ENCODE measurements at places on chromosomes 11 and 22. TPM values are rescaled to one million over a fixed set of nuclear protein-coding genes. Genes with fewer than 3 reads are reported as not detected.

GRCh38 chr11:23021287-23021863 lies 161.1 kb upstream of the CCDC179 start:
- DNase-seq: peak; percentile 10
- no peaks in the 10 kb centered on the region for H3K27me3 ChIP-seq
- no peaks in the 10 kb centered on the region for H3K36me3 ChIP-seq
- H3K27ac ChIP-seq: no peak overlapping the region

GRCh38 chr22:46273432-46274148 lies 5.8 kb downstream of the TTC38 start:
- peaks cover 44% of the 10 kb centered on the region for H3K4me1 ChIP-seq
- no peak overlapping the region for H3K27ac ChIP-seq
- H3K4me3 ChIP-seq: no peak overlapping the region
- DNase-seq: no peak

DNA sequence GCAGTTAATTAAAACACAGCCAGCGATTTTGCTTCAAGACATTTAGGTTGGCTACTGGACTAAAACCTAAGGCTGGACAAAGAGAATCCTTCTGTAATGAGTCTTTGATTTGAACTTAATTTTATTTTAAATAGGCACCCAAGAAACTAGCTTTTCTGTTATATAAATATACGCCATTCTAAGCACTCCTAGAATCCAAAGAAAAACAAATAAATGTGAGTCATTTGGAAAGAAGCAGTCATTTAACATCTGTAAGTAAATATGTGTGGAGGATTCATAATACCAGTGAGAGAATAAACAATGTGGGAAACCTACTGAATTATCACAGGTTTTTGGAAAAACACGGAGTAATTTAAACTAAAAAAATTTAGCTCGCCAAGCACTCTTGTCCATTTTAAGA lies 1.2 kb upstream of the TECTA start:
- H3K4me3 ChIP-seq: no peak overlapping the region
- H3K36me3 ChIP-seq: no peaks in the 10 kb centered on the region
- no peak for DNase-seq
- no peak overlapping the region for H3K27ac ChIP-seq

DNA sequence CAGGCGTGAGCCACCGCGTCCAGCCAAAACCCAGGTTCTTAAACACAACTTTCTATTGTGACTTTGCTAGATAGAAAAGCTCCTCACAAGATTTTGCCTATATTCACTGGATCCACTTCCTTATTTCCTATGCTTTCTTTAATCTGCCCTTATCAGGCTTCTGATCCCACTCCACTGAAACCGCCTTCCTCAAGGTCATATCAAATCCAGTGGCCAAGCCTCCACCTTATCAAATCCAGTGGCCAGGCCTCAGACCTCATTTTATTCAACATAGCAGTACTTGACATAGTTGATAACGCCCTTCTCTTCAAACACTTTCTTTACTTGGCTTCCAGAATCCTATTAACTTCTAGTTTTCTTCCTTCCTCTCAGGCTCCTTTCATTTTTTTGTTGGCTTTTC lies 29.5 kb downstream of the DIXDC1 start:
- no peaks in the 10 kb centered on the region for H3K27me3 ChIP-seq
- DNase-seq: no peak
- no peaks in the 10 kb centered on the region for H3K36me3 ChIP-seq
- no peak overlapping the region for H3K4me3 ChIP-seq
- no peaks in the 10 kb centered on the region for H3K4me1 ChIP-seq
- H3K27ac ChIP-seq: no peak overlapping the region

- H3K27ac ChIP-seq: no peak overlapping the region
- no peak for DNase-seq
- no peak overlapping the region for H3K4me3 ChIP-seq
- H3K27me3 ChIP-seq: no peaks in the 10 kb centered on the region
- no peaks in the 10 kb centered on the region for H3K36me3 ChIP-seq
Measured at GRCh38 chr11:103453126-103453525, 343.9 kb downstream of the DYNC2H1 start.

- H3K27me3 ChIP-seq: no peaks in the 10 kb centered on the region
- H3K4me3 ChIP-seq: no peak overlapping the region
- no peak for DNase-seq
Measured at GRCh38 chr11:76550781-76551180, 106.0 kb downstream of the EMSY start.

DNA sequence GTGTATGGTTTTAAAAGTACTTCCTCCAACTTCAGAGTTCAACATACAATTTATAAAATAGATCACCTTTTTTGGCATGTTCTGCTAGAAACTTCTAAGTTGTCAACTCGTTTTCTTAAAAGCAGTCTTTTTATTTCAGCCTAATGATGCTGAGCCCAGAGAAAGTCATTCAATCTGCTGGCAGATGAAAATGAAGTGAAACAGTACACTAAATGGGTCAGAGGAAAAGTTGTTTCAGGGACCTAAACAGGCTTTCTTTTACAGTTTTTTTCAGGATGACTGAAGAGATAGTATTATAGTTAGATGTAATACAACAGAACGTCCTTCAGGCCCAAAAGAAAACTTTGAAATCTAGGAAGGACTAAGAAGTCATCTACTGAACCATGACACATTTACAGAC lies 842.7 kb upstream of the CCDC90B start:
- no peaks in the 10 kb centered on the region for H3K36me3 ChIP-seq
- H3K27me3 ChIP-seq: no peaks in the 10 kb centered on the region
- H3K4me1 ChIP-seq: no peaks in the 10 kb centered on the region
- H3K4me3 ChIP-seq: no peak overlapping the region
- no peak for DNase-seq

- no peak overlapping the region for H3K4me3 ChIP-seq
- no peak overlapping the region for H3K27ac ChIP-seq
- DNase-seq: no peak
- no peaks in the 10 kb centered on the region for H3K4me1 ChIP-seq
- H3K27me3 ChIP-seq: peaks cover 7% of the 10 kb centered on the region
- no peaks in the 10 kb centered on the region for H3K36me3 ChIP-seq
Measured at GRCh38 chr22:29004647-29005371, 56.8 kb downstream of the C22orf31 start.

DNA sequence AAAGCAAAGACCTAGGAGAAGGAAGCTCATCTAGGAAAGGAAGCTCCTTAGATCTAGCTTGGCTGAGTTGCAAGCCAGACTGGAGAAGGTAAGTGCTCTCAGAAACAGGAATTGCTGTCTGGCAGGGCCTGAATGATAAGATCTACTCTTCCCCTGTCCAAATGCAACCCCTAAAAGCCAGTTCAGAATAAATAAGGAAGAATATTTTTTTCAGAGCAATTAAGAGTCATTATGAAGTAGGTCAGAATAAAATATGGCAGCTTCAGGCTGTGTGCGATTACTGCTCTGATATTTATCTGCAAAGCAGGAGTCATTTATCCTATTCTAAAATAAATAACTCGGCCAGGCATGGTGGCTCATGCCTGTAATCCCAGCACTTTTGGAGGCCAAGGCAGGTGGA lies 82.1 kb downstream of the PIWIL4 start:
- no peak overlapping the region for H3K27ac ChIP-seq
- no peak for DNase-seq
- H3K36me3 ChIP-seq: no peaks in the 10 kb centered on the region
- no peak overlapping the region for H3K4me3 ChIP-seq

- H3K4me1 ChIP-seq: no peaks in the 10 kb centered on the region
- H3K36me3 ChIP-seq: no peaks in the 10 kb centered on the region
- H3K4me3 ChIP-seq: no peak overlapping the region
- DNase-seq: no peak
Measured at GRCh38 chr11:107998761-107999160, 9.9 kb upstream of the CUL5 start.

- no peak for DNase-seq
- H3K4me3 ChIP-seq: no peak overlapping the region
- H3K36me3 ChIP-seq: peaks cover 7% of the 10 kb centered on the region
Measured at GRCh38 chr11:77705876-77706579, 68.4 kb upstream of the CLNS1A start.

GRCh38 chr11:68878022-68878421 lies 25.6 kb downstream of the MRPL21 start:
- H3K4me3 ChIP-seq: no peak overlapping the region
- no peaks in the 10 kb centered on the region for H3K36me3 ChIP-seq
- no peaks in the 10 kb centered on the region for H3K4me1 ChIP-seq
- H3K27me3 ChIP-seq: no peaks in the 10 kb centered on the region

- DNase-seq: peak; percentile 61
- H3K4me3 ChIP-seq: no peak overlapping the region
- no peaks in the 10 kb centered on the region for H3K36me3 ChIP-seq
- no peak overlapping the region for H3K27ac ChIP-seq
Measured at GRCh38 chr11:1628506-1629325, 859 bp upstream of the KRTAP5-5 start.

DNA sequence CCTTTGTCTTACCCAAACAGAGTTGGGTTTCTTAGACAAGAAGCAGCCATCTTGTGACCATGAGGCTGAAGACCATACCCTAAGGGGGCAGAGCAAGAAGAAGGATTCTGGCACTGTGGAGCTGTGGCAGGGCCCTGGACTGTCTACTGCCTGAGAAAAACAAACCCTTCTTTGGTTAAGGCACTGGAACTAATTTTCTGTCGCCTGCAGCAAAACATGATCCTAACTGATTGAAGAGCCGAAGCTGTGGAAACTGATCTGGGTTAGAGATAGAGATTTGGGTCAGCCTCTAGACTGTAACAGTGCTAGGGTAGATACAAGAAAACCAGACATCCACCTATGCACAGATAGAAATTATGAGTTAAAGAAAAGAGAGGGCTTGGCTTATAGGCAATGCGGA lies 11.3 kb upstream of the ACER3 start:
- no peaks in the 10 kb centered on the region for H3K36me3 ChIP-seq
- H3K27ac ChIP-seq: no peak overlapping the region

DNA sequence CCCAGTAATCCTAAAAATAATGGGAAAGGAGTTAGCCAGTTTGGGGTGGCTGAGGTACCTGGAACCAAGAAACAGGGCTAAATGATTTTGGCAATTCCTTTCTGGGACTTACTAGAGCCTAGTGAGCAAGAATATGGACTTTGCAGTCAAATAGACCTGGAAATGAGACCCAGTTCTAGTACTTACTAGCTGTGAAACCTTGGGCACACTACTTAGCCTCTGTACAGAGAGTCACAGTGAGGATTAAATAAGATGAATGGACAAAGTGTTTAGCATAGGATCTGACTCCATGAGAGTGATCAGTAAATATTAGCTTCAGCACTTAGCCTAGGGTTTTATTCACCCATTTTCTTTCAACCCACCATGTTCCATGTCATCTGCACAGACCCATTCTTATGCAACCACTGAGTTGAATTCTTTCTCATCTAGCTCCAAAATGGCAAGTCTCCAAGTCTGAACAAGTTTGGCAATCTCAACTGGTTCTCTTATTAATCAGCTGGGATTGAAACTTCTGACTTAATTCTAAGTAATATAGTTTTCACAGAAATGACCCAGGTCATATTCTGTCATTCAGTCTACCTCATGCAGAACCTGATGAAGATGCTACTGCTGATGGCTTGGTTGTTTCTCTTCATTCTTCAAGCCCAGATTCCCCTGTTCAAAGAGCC lies 15.0 kb upstream of the SORL1 start:
- H3K4me1 ChIP-seq: no peaks in the 10 kb centered on the region
- H3K27ac ChIP-seq: no peak overlapping the region

GRCh38 chr22:21624880-21625791 lies 4.7 kb downstream of the YDJC start:
- H3K4me1 ChIP-seq: peaks cover 35% of the 10 kb centered on the region
- peaks cover 41% of the 10 kb centered on the region for H3K36me3 ChIP-seq
- no peak overlapping the region for H3K27ac ChIP-seq
- no peaks in the 10 kb centered on the region for H3K27me3 ChIP-seq

DNA sequence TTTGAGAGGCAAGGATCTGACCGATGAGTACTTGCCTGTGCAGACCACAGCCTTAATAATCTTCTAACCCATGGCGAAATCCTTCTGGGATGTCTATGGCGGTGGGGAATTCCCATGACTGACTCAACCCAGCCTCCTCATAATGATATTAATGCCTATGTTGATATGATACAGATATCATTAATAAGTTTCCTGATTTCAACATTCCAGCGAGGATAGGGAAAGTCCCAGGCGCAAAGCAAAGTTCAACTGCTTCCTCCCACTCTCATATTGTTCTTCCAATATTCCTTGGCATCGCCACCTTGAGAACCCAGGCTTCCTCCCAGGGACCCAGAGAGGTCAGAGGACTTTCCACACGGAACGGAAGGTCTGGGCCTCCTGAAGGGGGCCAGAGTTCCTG lies 110.3 kb upstream of the TMEM45B start:
- no peak overlapping the region for H3K27ac ChIP-seq
- no peaks in the 10 kb centered on the region for H3K4me1 ChIP-seq
- no peaks in the 10 kb centered on the region for H3K36me3 ChIP-seq
- DNase-seq: no peak

DNA sequence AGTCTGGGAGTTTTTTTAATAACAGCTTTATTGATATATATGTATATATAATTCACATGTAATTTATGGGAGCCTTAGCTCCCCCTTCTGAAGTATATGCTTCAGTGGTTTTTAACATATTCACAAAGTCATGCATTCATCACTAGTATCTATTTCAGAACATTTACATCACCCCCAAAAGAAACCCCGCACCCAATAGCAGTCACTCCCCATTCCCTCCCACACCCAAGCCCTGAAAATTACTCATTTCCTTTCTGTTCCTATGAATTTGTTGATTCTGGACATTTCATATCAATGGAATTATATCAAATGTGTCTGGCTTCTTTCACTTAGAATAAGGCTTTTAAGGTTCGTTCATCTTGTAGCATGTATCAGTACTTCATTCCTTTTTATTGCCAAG lies 35.6 kb upstream of the SYT7 start:
- DNase-seq: no peak
- no peak overlapping the region for H3K4me3 ChIP-seq
- no peaks in the 10 kb centered on the region for H3K4me1 ChIP-seq
- no peaks in the 10 kb centered on the region for H3K27me3 ChIP-seq

GRCh38 chr22:47163856-47164513 lies 401.5 kb downstream of the TBC1D22A start:
- no peaks in the 10 kb centered on the region for H3K27me3 ChIP-seq
- no peak overlapping the region for H3K4me3 ChIP-seq
- H3K36me3 ChIP-seq: peaks cover 3% of the 10 kb centered on the region
- no peaks in the 10 kb centered on the region for H3K4me1 ChIP-seq
- H3K27ac ChIP-seq: no peak overlapping the region
- DNase-seq: no peak

DNA sequence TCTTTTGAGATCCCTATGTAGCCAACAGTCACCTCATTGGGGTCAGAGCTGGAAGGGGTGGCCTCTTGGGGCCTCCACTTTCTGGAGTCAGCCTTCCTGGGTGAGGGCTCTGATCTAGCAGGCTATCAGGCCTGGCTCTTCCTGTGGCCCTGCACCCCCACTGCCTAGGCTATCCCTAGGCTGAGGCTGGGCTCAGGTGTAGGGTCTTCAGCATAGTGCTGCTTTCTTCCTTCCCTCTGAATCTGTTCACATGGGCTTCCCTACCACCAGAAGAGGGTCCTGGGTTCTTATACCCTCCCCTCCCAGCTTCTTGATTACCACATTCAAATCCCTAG lies 456 bp upstream of the SPI1 start:
- peak overlapping the region; percentile 69 for H3K27ac ChIP-seq
- H3K4me1 ChIP-seq: peaks cover 36% of the 10 kb centered on the region
- no peak overlapping the region for H3K4me3 ChIP-seq

Gene OR2D2
- total RNA-seq: not detected

Gene ESAM
- 1.5 TPM for total RNA-seq

Gene PLAAT2
- 4.6 TPM for total RNA-seq

Gene NCF4
- 2.6 TPM for total RNA-seq

Gene NFRKB
- 35.2 TPM for total RNA-seq

Gene DTX4
- 0.90 TPM for total RNA-seq

Gene CCDC15
- 3.8 TPM for total RNA-seq

Gene XKR3
- not detected for total RNA-seq

Gene DAGLA
- 0.18 TPM for total RNA-seq

Gene TMEM41B
- total RNA-seq: 28.1 TPM

Gene FUT4
- 5.6 TPM for total RNA-seq

Gene RFPL2
- 0.34 TPM for total RNA-seq

Gene SLC25A18
- not detected for total RNA-seq

Gene KDM4E
- not detected for total RNA-seq
